ENCODE measurements at places on chromosomes 6 and 20. TPM values are rescaled to one million over a fixed set of nuclear protein-coding genes. Genes with fewer than 3 reads are reported as not detected.
A peak's percentile ranks its signal among the peaks of the same experiment; 100 is the strongest.

DNA sequence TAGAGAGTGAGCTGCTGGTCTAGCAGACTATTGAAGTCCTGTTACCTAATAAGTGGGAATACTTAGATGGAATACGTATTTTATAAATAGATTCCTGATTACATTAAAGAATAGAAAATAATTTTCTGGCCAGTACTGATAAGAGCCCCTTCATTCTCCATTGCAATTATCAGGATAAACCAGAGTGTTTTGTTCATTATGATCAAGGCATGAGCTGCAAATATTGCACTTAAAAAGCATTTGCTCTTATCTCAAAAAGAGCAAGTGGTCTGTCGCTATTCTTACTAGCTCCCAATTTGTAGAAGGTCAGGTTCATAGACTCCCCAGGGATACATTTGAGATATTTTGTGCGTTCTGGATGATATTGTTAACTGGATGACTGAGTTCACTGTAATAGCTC, 73.1 kb upstream of the PLCB4 start:
- H3K4me1 ChIP-seq, result peaks cover 22% of the 10 kb centered on the region
- H3K36me3 ChIP-seq, result no peaks in the 10 kb centered on the region
- H3K27ac ChIP-seq, result no peak overlapping the region
- H3K4me3 ChIP-seq, result no peak overlapping the region
- H3K27me3 ChIP-seq, result no peaks in the 10 kb centered on the region

DNA sequence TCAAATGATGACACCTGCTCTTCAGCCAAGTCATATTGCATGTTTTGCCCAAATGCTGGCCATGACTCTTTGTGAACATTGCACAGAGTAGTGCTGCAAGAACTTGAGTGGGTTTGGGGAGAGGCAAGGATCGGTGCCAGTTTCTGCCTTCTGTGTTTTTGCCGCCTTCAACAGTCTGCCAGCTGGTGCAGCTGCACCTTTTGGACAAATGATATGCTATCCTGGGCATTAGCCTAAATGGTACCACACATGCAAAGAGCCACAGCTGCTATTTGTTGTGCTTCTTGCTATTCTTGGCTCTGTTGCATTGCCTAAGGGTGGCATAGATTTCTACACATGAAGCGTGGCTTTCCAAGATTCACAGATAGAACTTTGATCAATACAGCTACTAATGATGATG, 189.0 kb upstream of the CCN2 start:
- H3K4me3 ChIP-seq, result no peak overlapping the region
- peaks cover 3% of the 10 kb centered on the region for H3K4me1 ChIP-seq
- no peaks in the 10 kb centered on the region for H3K36me3 ChIP-seq
- H3K27me3 ChIP-seq, result peaks cover 2% of the 10 kb centered on the region

The OR2J2 gene
- total RNA-seq, result not detected

The PLN gene
- not detected for total RNA-seq

GRCh38 chr6:158039571-158040050, 57.9 kb downstream of the SYNJ2 start:
- no peak overlapping the region for H3K27ac ChIP-seq
- peaks cover 13% of the 10 kb centered on the region for H3K4me1 ChIP-seq

DNA sequence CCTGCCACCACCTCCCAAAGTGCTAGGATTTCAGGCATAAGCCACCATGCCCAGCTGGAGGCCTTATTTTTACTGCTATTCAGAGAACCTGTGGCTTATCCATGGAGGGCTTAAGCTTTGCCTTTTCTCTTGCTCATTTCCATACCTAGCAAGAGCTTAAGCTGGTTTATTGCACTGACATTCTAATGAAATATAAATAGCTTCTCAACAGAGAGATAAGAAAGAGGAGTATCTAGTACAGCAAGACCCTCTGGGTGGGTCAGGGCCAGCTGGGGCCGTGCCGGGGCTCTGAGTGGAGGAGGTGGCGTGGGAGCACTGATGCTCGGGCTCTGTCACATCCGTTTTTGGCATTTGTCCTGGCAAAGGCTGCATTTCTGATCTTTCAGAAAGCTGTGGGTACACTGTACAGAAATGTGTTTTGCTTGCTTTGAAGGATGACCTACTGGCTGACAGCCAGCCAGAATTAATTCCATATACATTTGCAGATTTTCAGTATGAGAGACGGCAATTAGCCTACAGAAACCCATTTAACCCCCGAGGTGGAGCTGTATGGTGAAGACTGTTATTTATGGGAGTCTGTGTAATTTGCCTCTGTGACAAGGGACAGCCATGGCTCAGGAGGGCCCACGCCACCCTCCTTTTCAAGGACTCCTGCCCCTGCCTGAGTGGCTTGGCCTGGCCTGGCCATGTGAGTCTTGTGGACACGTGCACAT, 181.6 kb upstream of the AKAP12 start:
- H3K36me3 ChIP-seq, result no peaks in the 10 kb centered on the region
- H3K4me3 ChIP-seq, result no peak overlapping the region
- peaks cover 4% of the 10 kb centered on the region for H3K27me3 ChIP-seq
- DNase-seq, result no peak
- H3K27ac ChIP-seq, result no peak overlapping the region
- peaks cover 12% of the 10 kb centered on the region for H3K4me1 ChIP-seq

The VGLL2 gene
- not detected for total RNA-seq

DNA sequence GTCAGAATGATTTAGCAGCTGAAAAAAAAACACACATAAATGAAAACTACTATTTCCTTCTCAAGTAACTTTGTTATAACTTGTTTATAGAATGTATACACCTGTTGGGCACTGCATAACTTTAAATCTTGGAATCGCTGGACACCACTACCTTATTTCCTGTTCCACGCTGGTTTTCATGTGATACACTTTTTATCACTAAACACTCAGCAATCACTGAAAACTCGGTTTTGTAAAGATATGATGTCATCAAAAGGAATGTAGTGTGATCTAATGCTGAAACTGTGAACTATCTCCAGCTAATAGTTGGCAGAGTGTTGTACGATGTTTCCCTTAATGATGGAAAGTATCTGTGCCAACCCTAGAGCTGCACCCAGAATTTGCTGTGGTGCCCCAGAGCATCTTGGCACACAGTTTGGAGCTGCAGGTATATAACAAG, 127.9 kb downstream of the BACH2 start:
- no peak for DNase-seq
- no peaks in the 10 kb centered on the region for H3K27me3 ChIP-seq
- no peak overlapping the region for H3K4me3 ChIP-seq
- peaks cover 16% of the 10 kb centered on the region for H3K4me1 ChIP-seq
- no peaks in the 10 kb centered on the region for H3K36me3 ChIP-seq

The KATNA1 gene
- 10.9 TPM for total RNA-seq

GRCh38 chr6:98929498-98930060, 18.2 kb downstream of the FBXL4 start:
- H3K4me1 ChIP-seq, result peaks cover 56% of the 10 kb centered on the region
- H3K27ac ChIP-seq, result no peak overlapping the region
- H3K36me3 ChIP-seq, result no peaks in the 10 kb centered on the region
- peaks cover 6% of the 10 kb centered on the region for H3K27me3 ChIP-seq
- DNase-seq, result no peak
- H3K4me3 ChIP-seq, result no peak overlapping the region

DNA sequence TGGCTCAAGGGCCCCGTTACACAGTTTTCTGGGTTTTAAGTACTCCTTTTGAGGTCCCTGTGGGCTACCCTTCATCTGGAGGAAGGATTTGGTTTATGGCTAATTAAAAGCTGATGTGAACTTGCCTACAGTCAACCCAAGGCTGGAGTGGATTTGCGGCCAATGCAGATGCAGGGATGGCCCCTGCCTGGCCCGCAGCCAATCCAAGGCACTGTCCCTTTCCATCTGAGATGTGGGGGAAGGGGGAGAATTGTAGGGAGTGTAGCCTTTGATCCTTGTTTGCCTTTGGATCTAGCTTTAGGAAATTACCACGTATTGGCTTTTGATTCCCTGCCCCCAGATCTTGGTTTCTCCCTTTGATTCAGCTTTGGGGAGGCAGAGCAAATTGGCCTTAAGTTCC, 128.0 kb upstream of the GGTLC1 start:
- DNase-seq, result no peak
- H3K36me3 ChIP-seq, result no peaks in the 10 kb centered on the region
- peaks cover 1% of the 10 kb centered on the region for H3K4me1 ChIP-seq
- no peak overlapping the region for H3K27ac ChIP-seq
- H3K27me3 ChIP-seq, result peaks cover 3% of the 10 kb centered on the region

DNA sequence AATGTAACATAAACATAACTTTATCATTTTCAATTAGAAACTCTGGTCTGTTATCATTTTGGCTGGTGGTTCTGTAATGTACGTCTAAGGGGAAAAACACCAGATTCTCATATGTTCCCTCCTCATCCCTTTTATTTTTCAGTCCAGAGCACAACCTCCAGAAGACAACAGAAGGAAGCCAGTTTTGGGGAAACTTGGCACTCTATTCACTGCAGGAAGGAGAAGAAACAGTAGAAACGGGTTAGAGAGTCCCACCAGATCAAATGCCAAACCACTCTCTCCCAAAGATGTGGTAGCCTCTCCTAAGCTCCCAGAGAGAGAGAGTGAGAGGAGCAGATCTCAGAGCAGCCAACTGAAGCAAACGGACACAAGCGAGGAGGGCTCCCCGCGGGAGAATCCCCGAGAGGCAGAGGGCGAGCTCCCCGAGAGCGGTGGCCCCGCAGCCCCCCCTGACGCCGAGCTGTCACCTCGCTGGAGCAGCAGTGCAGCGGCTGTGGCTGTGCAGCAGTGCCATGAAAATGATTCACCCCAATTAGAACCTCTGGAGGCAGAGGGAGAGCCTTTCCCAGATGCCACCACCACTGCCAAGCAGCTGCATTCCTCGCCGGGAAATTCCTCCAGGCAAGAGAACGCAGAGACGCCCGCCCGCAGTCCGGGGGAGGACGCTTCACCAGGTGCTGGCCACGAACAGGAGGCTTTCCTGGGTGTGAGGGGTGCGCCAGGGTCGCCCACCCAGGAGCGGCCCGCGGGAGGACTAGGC, 117.8 kb downstream of the RTN4IP1 start:
- H3K4me3 ChIP-seq, result peak overlapping the region; percentile 95
- H3K27me3 ChIP-seq, result peaks cover 12% of the 10 kb centered on the region
- H3K4me1 ChIP-seq, result peaks cover 9% of the 10 kb centered on the region

- peaks cover 5% of the 10 kb centered on the region for H3K27me3 ChIP-seq
- H3K4me3 ChIP-seq, result no peak overlapping the region
- no peaks in the 10 kb centered on the region for H3K36me3 ChIP-seq
- H3K27ac ChIP-seq, result no peak overlapping the region
These were observed 52.4 kb downstream of the RALY start for GRCh38 chr20:34045930-34046725.

- H3K4me3 ChIP-seq, result no peak overlapping the region
- H3K36me3 ChIP-seq, result no peaks in the 10 kb centered on the region
- no peaks in the 10 kb centered on the region for H3K4me1 ChIP-seq
- no peak for DNase-seq
- no peak overlapping the region for H3K27ac ChIP-seq
These were observed 6.7 kb upstream of the KHDC1L start for GRCh38 chr6:73231986-73232391.

GRCh38 chr6:127519469-127519785, 292 bp upstream of the MTCL3 start:
- peak overlapping the region; percentile 95 for H3K4me3 ChIP-seq
- peaks cover 6% of the 10 kb centered on the region for H3K36me3 ChIP-seq
- peaks cover 29% of the 10 kb centered on the region for H3K27me3 ChIP-seq
- no peak for DNase-seq
- H3K27ac ChIP-seq, result peak overlapping the region; percentile 100

The RSPO3 gene
- total RNA-seq, result not detected

DNA sequence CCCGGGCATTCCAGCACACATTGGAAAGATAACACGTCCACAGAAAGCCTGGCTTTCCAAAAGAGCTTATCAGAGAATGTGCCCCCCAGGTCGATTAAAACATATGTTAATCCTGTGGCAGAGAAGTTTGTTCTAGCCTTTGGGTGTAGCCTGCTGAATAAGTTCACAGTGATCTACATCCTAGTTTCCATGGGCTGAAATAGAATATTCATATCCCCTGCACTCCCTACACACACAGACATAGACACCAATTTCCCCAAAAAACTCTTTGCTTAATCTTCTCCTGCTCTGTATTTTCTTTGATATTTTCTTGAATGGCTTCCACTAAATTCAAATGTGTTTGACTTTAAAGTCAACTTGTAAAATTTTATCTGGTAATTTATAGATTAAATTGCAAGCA, 1.6 kb downstream of the LPA start:
- no peaks in the 10 kb centered on the region for H3K4me1 ChIP-seq
- no peak overlapping the region for H3K4me3 ChIP-seq
- H3K36me3 ChIP-seq, result peaks cover 5% of the 10 kb centered on the region
- H3K27ac ChIP-seq, result no peak overlapping the region
- DNase-seq, result no peak

The C4B gene
- 6.4 TPM for total RNA-seq

The CLPSL2 gene
- not detected for total RNA-seq

- H3K27ac ChIP-seq, result no peak overlapping the region
- no peak overlapping the region for H3K4me3 ChIP-seq
- H3K36me3 ChIP-seq, result no peaks in the 10 kb centered on the region
- H3K27me3 ChIP-seq, result no peaks in the 10 kb centered on the region
- H3K4me1 ChIP-seq, result peaks cover 8% of the 10 kb centered on the region
- no peak for DNase-seq
These were observed 48.6 kb downstream of the KDM1B start for GRCh38 chr6:18203786-18204185.
